NCI-H1436 (cell line): ENCODE measurements at places on chromosomes 12 and 14.
A peak's percentile ranks its signal among the peaks of the same experiment; 100 is the strongest.

DNA sequence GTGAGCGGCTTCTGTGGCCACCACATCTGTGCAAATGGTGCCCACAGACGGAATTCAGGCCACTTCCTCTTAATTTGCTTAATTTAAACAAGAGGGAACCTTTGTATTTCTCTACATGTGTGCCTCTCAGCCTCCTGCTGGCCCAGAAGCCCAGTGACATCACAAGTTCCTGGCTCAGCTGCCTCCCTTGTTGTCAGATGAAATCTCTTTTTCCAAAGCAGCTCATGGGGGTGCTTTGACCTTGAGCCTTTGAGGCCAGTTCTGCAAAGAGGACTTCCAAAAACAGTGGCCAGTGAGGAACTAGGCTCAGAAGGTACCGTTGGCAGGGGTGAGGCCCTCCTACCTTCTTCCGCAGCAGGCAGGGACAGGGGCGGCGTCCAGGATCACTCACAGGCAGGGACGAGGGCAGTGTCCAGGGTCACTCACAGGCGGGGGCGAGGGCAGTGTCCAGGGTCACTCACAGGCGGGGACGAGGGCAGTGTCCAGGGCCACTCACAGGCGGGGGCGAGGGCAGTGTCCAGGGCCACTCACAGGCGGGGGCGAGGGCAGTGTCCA, 35.0 kb upstream of the GALNT9 start:
- no peak for DNase-seq

GRCh38 chr14:103521438-103521950, 1.1 kb downstream of the CKB start:
- peak; percentile 17 for DNase-seq

DNA sequence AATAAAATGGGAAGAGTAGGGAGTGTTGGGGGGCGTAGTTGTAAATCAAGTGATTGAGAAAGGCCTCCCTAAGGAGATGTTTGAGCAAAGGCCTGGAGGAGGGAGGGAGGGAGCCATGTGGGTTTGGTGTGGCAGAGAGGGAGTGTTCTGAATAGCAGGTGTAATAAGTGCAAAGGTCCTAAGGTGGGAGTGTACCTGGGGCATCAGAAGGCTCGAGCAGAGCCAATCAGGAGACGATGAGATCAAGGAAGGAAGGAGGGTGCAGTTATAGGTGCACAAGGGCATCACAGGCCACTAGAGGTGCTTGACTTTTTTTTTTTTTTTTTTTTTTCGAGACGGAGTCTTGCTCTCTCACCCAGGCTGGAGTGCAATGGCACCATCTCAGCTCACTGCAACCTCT, 77.9 kb upstream of the PLXNC1 start:
- no peak for DNase-seq

DNA sequence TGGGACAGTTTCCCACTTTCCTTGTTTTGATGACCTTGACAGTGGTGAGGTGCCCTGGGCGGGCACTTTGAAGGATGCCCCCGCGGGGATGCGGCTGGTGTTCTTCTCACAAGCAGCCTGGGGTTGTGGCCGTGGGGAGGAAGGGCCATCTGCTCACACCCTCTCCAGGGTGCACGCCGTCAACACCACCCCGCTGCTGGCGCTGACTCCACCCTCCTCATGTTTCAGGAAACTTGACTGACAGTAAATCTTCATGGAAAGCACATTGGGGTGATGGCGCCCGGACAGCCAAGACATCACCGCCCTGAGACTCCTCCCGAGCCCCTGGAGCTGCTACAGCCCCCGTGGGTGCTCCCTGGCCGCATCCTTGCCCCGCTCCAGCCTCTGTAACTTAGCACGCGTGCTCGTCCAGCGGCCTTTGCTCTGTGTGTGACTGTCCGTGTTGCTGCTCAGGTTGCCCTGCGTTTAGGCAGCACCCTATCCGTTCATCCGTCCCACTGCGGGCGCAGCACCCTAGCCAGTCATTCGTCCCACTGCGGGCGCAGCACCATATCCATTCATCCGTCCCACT, 150.2 kb upstream of the C14orf180 start:
- DNase-seq: no peak

DNA sequence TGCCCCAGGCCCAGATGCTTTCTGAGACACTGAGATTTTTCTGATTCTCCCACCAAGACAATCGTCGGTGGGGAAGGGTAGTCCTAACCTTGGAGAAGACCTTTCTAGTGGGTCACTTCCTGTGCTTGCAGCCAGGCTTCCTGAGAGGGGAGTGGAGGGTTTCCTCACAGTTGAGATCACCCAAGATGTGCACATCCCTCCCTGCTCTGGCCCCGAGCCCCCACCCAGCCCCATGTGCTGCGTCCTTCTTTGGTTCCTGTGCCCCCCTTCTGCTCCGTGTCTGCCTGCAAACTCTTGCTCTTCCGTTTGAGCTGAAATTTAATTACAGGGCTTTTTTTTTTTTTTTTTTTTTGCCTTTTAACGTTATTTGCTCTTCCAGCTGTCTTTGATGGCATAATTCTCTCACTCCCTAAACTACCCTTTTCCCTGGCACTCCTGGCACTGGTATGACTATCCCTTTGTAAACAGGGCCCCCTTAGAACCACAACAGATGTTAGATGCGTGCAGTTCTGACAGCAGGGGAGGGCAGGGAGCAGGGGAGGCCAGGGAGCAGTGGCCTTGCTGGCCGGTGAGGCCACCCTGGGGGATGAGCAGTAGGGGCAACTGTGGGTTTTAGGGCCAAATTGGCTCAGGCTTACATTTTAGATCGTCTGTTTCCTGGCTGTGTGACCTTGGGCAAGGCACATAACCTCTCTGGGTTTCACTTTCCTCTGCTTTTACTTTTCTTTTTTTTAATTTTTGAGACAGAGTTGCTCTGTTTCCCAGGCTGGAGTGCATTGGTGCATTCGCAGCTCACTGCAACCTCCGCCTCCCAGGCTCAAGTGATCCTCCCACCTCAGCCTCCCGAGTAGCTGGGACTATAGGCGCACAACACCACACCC, 144.5 kb downstream of the PHETA1 start:
- DNase-seq: no peak

DNA sequence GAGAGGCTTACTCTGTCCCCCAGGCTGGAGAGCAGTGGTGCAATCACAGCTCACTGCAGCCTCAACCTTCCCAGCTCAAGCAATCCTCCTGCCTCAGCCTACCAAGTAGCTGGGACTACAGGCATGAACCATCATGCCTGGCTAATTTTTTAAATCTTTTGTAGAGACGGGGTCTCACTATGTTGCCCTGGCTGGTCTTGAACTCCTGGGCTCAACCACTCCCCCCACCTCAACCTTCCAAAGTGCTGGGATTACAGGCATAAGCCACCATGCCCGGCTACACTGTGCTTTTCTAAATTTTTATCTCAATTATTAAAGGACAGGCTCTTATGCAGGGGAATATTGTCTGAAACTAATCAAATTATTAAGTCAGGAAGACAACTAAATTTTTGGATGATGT, 44.6 kb downstream of the EML1 start:
- no peak for DNase-seq

DNA sequence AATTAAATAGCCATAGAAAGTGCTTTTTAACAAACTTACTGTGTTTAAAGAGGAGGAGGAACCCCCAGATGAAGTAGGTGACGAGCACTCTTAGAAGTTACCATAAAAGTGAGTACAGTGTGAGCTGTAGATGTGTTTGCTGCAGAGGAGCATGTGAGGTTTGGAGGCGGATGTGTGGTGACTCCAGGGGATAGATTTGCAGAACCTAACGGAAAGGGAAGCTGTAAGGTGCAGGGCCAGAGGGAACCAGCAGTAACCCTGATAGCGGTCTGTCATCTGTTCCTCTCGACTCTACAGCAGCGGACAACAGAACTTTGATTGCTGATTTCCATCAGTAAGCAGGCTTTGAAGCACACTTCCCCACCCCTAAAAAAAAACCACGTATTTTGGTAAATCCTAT, 5.2 kb downstream of the CALM1 start:
- no peak for DNase-seq

- DNase-seq: no peak
These were observed 44.1 kb downstream of the WSCD2 start for GRCh38 chr12:108173160-108173559.

DNA sequence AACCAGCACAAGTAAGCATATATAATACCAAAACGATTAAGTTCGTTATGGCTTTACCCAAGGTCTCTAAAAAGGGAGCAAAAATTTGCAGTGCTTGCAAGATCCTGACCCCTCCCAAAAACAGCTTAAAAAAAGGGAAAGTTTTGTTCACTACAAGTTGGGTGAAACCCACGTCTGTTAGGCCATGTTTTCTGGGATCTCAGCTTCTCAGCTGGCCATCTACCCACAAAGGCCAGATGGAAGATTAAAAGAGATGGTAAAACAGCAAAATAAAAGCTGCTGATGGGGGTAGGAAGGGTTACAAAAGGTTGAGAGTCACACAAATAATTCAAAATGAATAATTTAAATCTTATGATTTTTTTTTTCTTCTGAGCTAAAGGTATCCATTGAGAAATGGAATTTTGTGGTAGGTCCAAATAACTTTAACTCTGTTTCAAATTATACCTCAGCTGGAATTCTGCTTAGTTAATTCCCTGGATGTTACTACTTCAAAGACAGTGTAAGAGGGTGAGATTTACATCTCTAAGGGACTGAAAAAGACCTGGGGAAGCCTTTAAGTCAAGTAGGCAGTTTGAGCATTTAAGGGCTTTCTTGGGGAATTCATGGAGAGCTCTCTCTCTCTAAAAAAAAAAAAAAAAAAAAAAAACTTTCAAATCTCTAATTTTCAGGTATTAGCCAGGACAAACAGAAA, 185.6 kb upstream of the NAV3 start:
- no peak for DNase-seq

GRCh38 chr14:46147452-46147851, 504.1 kb downstream of the RPL10L start:
- DNase-seq: no peak

GRCh38 chr12:26373606-26374495, 178.5 kb downstream of the SSPN start:
- DNase-seq: no peak

GRCh38 chr14:23434488-23435222, 805 bp downstream of the MYH7 start:
- no peak for DNase-seq

DNA sequence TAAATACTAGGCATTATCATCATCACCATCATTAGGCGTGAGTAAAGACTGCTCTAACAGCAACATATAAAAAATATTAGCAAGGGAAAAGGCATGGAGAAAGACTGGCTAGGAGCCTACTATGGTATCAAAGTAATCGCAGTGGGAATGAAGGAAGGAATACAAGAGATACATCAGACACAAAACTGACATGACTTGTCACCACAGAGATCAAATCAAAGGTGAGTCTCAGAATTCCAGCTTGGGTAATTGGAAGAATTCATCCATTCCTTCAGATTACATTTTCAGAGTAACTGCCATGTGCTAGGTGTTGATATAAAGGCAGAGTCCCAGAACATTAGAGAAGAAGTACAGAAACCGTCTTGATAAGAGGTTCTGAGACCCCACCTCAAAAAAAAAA, 10.2 kb downstream of the ZBTB25 start:
- DNase-seq: no peak

GRCh38 chr14:20204721-20205120, 14.0 kb downstream of the OR11G2 start:
- no peak for DNase-seq

- DNase-seq: no peak
These were observed 917.0 kb downstream of the LRFN5 start for GRCh38 chr14:42523666-42524065.

DNA sequence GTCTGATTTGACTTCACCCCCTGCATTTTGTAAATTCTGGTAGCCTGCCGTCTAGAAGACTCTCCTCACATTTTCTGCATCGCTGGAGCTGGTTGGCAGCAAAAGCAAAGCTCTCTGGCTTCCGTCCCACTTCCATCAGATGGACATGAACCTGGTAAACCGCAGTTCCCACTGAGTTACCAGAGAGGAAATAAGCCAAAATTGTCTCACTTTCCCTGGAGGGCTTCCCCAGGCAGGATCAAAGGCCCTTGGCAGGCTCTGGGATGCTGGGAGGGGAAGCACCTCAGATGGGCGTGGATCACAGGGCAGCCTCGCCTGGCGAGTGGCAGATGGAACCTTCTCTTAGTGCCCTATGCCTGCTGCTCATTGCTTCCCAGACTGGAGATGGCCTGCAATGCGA, 243.5 kb downstream of the TMEM132C start:
- DNase-seq: no peak

DNA sequence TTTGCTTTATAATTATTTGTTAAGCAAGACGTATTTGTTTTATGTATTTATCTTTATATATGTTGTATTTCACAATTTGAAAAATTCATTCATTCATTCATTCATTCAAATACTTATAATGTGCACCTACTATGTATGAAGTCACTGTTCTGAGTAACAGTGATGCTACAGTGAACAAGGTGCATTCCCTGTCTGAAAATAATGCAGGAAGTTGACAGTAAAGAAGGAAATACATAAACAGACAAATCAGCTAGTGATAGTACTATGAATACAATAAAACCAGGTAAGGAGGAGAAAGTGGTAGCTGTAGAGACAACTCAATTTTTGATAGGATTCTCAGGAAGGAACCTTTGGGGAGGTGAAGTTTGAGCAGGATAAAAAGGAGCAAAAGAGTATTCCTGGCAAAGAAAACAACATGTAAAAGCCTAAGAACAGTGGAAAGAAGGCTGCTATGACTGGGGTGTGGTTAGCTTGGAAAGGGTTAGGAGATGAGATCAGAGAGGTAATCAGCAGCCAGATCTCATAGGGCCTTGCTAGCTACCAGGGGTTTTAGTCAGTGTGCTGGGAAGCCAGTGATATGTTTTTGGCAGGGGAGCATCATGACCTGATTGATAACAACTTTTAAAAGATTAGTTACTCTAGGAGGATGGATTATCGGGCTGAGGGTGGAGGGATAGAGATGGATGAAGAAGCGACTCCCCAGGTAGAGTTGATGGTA, 17.4 kb downstream of the BICDL1 start:
- no peak for DNase-seq

- DNase-seq: no peak
These were observed 305.4 kb upstream of the SEL1L start for GRCh38 chr14:81839056-81839455.

- peak; percentile 72 for DNase-seq
These were observed 415.4 kb upstream of the CCDC196 start for GRCh38 chr14:66070542-66071319.

DNA sequence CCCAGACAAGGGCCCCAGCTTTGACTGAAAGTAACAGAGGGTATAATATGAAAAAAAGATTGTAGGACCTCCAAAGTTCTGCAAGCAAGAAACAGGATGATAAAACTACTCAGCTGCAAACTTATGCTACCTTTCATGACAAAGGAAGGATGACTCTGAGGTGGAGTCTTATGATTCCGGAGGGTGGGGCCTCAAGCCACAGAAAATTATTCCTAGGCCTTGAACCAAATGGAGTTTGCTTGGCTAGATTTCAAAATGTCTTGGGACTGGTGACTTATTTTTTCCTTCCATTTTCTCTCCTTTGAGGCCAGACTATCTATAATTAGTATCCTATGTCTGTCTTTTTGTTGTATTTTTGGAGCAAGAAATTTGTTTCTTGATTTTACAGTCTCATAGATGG, 336.4 kb downstream of the LRIG3 start:
- DNase-seq: no peak

DNA sequence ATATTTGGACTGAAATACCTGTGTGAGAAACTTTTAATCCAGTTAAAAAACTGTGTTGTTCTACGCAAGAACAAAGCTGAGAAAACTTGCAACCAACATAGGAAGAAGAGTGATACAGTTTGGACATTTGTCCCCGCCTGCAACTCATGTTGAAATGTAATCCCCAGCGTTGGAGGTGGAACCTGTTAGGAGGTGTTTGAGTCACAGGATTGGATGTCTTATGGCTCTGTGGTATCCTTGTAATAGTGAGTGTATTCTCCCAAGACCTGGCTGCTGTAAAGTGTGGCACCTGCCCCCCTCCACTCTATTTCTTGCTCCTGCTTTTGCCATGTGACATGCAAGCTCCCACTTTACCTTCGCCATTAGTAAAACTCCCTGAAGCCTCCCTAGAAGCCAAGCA, 28.6 kb upstream of the ADAM20 start:
- DNase-seq: no peak

- no peak for DNase-seq
These were observed 53.0 kb downstream of the NPAS3 start for GRCh38 chr14:32991691-32992090.
